Right cardiac atrium (tissue), 5 donors: ENCODE measurements at places on chromosomes 16 and 17. TPM values are rescaled to one million over a fixed set of nuclear protein-coding genes. Genes with fewer than 3 reads are reported as not detected.

DNA sequence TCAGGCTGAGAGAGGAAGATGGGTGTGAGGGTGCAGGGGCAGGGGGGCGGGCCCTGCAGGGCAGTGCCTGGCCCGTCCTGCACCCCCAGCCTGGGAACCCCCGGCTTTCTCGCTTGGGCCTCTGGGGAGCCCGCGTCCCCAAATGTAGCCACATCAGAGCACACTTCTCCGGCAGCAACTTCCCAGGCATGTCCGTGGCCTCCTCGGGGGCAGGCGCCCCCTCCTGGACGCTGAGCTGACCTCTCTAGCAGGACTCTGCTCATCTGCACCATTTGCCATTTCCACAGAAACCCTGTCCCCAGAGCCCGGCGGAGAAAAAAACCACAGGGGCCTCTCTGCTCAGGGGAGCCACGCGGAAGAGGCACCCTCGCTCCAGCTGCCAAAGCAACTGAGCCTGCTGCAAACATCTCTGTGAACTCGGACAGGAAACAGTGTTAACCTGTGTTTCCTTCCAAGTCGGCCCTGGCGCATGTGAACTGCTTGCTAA lies 63.4 kb downstream of the KLHDC4 start:
- no peak for DNase-seq

- no peak for DNase-seq
These were observed 101.6 kb downstream of the MAF start for GRCh38 chr16:79498928-79499327.

- peak; percentile 73 for DNase-seq
These were observed 10.6 kb downstream of the GPRC5B start for GRCh38 chr16:19874026-19874425.

The TOX3 gene
- total RNA-seq, result not detected

DNA sequence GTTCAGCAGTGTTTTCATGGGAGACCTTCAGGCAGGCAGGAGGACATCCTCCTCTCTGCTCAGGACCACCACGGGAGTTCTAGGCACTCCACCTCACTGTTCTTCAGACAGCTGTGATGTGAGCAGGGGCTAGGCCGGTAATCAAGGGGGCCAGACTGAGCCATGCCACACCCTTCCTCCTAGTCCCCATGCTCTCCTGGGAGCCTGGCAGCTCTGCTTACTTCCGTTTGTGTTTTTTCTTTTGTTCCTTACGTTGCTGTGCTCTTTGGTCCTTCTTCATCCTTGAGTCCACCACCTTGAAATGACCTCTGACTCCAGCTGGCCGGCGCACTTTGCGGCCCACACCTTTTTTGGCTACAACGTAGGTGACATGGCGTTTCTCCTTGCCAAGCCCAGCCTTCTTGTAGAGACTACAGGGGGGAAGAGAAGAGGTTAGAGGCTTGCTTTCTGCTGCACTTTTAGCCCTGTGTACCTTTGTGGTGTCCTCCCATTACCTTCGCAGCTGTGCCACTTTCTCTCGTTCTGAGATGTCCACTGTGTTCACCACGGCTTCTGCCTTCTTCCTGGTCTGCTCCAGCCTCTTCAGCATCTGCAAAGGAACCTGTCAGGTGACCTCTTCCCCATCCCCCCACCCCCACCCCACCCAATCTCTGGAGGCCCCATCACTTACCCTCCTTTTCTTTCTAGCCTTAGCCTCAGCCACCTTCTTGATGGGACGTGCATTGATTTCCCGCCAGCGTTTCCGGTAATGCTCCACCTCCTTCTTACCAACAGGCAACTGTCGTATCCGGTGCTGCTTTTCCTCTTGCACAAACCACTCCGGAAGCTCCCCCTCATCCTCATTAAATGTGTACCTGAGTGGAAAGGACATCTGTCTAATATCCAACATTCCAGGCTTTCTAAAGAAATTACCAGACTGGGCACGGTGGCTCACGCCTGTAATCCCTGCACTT lies 7.4 kb upstream of the PSMC5 start:
- no peak for DNase-seq

DNA sequence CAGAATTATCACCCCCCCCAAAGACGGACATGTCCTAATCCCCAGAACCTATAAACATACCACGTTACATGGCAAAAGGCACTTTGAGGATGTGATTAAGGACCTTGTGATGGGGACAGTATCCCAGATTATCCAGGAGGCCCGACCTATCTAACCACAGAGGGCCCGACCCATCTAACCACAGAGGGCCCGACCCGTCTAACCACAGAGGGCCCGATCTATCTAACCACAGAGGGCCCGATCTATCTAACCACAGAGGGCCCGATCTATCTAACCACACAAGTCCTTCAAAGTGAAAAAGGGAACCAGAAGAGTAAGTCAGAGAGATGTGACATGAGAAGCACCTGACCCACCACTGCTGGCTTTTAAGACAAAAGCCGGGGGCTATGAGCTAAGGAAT lies 56.8 kb downstream of the ANKFY1 start:
- no peak for DNase-seq

The SNAI3 gene
- total RNA-seq, result 0.39 TPM

- DNase-seq, result peak; percentile 67
These were observed 71.9 kb downstream of the ABR start for GRCh38 chr17:1107777-1108477.

The HBQ1 gene
- not detected for total RNA-seq

DNA sequence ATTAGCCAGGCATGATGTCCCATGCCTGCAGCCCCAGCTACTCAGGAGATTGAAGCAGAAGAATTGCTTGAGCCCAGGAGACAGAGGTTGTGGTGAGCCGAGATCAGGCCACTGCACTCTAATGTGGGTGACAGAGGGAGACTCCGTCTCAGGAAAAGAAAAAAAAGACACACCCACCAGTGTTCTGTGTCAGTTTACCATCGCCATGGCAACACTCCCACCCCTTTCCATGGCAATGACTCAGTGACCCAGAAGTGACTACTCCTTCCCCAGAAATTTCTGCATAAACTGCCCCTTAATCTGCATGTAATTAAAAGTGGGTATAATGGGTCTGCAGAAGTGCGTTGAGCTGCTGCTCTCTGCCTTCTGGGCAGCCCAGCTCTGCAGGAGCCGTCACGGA lies 4.0 kb upstream of the ZC3H18 start:
- DNase-seq, result no peak

DNA sequence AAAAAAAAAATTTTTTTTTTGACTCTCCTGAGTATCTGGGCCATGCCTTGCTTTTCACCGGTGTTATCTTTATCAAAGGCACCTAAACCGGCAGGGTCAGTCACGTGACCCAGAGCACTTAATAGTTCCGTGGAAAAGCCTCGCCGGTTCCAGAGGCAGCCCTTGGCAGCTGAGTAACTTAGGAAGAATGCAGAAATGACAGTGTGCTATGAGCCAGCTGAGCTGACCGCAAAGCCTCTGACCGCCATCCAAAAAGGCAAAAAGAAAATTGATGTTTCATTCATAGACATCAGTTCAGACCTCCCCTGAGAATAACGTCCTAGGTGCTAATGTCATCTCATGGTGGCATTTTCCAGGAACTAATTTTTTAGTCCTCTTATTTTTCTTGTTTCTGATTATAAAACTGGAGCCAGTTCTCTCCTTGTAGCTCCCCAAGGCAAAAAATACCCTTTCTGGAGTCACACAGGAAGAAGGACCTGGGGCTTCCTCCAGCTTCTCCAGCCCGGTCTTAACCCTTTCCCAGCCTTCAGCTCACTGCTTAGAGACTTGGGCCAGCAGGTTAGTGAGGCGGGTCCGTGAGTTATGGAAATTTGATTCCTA lies 122.6 kb downstream of the SOCS1 start:
- peak; percentile 86 for DNase-seq

- no peak for DNase-seq
These were observed 133.3 kb downstream of the CA10 start for GRCh38 chr17:52025236-52025635.

The SPATA32 gene
- not detected for total RNA-seq

The ARHGAP44 gene
- 7.8 TPM for total RNA-seq

- no peak for DNase-seq
These were observed 12.5 kb downstream of the SREBF1 start for GRCh38 chr17:17824119-17824782.

DNA sequence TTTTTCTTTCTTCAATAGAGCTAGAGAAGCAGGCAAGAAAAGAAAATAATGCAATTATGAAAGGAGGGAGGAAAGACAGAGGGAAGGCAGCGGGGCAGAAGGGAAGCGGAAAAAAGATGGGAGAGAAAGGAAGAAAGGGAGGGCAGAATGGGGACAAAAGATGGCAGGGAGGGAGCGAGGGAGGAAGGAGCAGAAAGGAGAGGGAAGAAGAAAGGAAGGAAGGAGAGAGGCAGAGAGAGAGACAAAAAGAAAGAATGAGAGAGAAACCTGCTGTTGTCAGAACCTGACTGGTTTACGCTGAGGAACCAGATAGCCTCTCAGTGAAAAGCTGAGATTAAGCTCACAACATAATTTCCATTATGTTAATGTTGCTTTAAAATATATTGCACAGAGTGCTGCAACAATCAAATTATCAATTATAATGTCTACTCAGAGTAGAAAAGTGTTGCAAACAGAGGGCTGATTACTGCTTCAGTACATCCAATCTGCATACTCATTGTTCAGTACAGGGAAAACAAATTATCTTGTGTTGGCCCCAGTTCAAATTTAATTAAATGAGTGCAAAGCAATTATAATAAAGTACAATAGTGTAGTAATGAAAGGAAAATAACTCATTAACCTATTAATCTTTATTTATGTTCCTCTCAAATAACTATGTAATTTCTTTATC lies 32.0 kb upstream of the TOX3 start:
- no peak for DNase-seq

GRCh38 chr17:77677630-77678029 lies 280.9 kb upstream of the TNRC6C start:
- no peak for DNase-seq

- DNase-seq, result no peak
These were observed 558 bp downstream of the PEX12 start for GRCh38 chr17:35577830-35578196.

GRCh38 chr16:69329369-69330285 lies 761 bp downstream of the PDF start:
- DNase-seq, result no peak

DNA sequence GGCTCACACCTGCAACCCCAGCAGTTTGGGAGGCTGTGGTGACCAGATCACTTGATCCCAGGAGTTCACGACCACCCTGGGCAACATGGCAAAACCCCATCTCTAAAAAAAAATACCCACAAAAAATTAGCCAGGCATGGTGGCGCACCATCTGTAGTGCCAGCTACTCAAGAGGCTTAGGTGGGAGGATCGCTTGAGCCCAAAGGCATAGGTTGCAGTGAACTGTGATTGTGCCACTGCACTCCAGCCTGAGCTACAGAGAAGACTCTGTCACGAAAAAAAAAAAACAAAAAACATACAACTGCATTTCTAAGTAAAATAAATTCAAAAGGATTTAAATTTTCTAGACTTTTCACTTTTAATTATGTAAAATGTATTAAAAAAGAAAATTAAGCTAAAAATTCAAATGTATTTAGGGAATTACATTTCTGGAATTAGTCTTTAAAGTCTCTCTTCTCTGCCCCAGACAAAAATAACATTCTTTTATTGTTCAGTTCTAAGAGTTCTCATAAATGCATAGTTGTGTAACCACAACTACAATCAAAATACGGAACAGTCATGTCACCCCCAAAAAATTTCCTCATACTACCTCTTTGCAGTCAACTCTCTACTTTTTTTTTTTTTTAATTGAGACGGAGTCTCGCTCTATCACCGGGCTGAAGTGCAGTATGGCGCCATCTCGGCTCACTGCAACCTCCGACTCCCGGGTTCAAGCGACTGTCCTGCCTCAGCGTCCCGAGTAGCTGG lies 14.1 kb downstream of the FAM222B start:
- no peak for DNase-seq

DNA sequence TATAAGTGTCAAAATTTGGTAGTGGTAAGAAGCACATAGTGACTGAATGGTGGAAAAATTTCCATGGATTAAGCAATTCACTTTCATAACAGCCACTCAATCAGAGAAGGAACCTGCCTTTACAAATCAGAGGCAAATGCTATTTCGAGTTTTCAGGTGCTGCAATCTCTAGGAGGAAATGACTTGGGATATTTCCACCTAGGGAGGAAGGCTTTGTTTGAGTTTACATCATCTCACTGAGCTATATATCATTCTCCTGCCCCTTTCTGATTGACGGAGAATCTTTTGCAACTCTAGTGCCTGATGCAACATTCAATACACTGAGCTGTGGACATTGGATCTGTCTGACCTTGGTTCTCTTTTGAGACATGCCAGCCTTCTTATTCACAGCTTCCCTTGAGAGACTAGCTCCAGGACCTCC lies 26.3 kb downstream of the MARCHF10 start:
- no peak for DNase-seq

GRCh38 chr17:66711881-66712321 lies 123.0 kb upstream of the CACNG5 start:
- no peak for DNase-seq
